ENCODE measurements at places on chromosomes 6 and 20. TPM values are rescaled to one million over a fixed set of nuclear protein-coding genes. Genes with fewer than 3 reads are reported as not detected.

GRCh38 chr6:13987400-13987865 lies 62.7 kb downstream of the RNF182 start:
- DNase-seq = no peak

DNA sequence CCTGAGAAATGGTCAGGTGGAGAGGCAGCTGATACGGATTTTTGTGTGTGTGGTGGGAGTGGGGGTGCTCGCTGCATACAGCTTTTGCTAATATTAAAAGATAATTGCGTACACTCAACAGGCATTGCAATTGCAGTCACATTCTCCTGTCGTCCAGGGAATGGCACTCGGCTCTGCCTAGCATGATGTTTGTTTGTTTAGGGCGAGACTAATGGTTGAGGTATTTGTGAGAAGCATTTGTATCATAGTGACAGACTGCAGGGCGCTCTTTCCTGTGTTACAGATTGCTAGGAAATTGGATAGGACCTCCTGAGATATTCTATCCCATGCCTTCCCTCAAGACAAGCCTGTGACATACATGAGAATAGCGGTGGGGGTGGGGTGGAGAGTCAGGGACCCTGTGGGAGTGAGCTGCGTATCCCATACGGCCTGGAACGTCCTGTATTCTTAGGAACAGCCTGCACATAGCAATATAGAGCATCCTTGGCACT lies 207.4 kb downstream of the SOX4 start:
- no peak for DNase-seq

DNA sequence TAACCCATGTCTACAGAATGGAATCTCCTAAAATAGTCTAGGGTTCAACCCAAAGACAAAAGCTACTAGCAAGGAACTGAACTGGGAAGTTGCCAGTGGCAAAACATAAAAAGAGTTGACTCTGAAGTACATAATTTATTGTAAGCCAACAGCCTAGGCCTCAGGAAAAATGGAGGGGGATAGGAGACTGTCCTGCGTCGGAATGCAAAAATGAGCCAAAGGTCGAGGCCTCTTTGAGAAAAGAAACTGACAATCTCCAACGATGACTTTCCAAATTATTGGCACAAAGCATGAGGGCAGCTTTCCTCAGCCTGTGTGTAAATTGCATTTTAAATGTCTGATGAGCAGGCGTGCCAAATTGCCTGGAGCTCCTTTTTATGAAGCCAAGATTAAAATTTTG lies 2.1 kb downstream of the COL12A1 start:
- DNase-seq = no peak

MUC21 gene
- not detected for total RNA-seq

- DNase-seq = no peak
These were observed 41.0 kb downstream of the PSMB9 start for GRCh38 chr6:32895006-32895345.

Measured in right cardiac atrium (tissue), 5 donors.